ENCODE measurements at places on chromosomes 1 and 21.

DNA sequence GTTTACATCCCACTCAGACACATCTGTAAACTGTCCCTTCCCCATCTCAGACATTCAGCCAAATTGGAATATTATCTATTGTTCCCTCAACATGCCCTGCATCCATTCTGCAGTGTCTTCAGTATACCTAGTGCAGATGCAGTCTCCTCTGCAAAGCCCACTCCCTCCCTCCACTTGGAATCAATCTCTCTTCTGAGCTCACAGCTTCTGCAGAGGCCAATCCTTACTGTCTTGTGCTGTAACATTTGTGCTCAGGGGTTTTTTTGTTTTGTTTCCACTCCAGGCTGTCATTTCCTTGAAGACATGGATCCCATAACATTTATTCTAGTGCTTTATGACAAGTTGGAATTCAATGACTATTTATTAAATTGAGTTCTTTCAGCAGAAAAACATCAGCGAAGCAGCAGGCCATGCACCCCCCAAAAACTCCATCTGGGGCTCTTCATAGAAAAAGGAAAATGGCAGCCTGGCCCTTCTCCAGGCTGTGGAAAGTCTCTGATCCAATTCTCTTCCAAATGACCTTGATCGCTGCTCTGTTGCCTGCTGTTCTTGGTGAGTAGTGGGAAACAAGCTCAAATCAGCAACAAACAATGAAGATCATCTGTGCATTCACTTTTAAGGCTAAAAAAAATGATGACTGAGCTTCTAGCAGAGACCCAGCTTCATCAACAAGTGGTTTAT, 8.7 kb downstream of the C4BPA start:
- DNase-seq = no peak

DNA sequence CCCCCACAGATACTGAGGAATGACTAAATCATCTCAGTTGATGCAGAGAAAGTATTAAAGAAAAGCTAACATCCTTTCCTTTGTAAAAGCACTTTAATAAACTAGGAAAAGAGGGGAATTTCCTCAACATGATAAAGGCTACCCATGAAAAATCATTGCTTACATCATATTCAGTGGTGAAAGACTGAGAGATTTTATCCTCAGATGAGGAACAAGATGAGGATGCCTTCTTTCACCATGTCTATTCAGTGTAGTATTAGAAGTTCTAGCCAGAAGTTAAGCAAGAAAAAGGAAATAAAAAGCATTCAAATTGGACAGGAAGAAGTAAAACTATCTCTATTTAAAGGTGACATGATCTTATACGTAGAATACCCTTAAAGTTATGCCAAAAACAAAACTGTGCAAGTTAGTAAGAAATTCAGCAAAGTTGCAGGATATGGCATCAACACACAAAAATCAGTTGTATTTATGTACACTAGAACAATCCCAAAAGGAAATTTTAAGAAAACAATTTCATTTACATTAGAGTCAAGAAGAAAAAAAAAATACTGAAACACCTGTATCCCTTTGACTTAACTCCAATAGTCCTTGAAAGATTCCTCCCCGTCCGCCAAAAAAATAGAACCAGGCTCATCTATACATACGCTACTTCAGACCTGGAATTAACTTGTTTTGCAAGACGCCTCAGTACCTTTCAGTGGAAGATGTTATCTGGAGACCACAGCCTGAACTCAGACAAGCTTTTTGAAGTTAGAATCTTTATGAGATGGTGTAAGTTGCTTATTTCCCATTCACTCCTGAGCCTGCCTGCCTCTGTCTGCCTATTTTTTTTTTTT, 17.5 kb downstream of the ZMYM4 start:
- DNase-seq = no peak

DNA sequence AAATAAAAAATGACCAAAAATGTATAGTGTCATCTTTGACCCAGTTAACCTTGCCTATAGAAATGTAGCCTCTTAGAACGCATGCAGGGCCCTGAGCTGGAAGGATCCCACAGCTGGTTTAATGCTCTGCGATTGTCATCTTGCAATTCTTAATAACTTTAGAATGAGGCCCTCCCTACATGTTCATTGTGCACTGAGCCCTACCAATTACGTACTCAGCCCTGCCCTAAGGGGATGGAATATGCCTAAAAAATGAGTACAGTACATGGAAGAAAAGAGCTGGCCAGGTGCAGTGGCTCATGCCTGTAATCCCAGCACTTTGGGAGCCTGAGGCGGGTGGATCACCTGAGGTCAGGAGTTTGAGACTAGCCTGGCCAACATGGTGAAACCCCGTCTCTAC, 57.8 kb upstream of the BCAR3 start:
- no peak for DNase-seq

DNA sequence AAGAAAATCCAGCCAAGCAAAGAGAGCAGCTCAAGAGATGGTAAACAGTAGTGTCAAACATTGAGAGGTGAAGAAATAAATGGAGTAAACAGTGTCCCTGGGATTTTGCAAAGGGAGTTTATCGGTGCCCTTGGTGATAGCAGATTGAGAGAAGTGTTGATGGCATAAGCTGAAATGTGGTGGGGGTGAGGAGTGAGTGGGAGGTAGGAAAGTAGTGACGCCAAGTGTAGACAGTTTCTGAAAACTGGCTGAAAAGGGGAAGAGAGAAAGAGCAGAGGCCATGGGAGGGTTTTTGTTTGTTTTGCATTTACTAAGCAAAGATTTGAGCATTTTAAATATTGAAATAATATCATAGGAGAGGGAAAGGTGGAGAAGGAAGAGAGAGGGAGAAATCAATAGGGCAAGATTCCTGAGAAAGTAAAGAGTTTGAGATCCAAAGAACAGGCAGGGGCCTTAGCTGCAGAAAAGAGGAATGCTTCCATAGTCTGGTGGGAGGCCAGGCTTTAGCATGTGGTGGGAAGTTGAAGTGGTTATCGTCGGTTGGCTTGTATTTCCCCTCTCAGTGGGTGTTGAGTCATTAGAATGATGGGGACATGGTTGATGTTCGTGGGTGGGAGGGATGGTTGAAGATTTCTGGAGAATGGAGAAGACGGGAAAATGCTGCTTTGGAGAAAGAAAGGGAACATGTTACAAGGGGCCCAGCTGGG, 26.8 kb upstream of the RASAL2 start:
- DNase-seq = no peak

DNA sequence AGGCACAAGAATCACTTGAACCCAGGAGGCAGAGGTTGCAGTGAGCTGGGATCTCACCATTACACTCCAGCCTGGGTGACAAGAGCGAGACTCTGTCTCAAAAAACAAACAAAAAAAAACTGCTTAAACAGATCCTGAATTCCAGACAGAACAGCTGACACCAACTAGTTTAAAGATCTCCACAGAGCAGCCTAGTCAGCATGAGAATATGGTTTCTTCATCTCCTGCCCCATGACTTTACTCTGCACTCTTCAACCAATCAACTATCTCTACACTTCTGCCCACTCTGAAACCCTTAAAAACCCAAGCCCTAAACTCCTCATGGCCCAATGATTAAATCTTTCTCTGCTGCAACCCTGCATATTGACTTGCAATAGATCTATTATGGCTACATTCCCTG, 7.5 kb upstream of the PRRC2C start:
- DNase-seq = no peak
